Gastroesophageal sphincter (tissue), 4 donors: ENCODE measurements at places on chromosomes 3 and 15.
A peak's percentile ranks its signal among the peaks of the same experiment; 100 is the strongest.

DNA sequence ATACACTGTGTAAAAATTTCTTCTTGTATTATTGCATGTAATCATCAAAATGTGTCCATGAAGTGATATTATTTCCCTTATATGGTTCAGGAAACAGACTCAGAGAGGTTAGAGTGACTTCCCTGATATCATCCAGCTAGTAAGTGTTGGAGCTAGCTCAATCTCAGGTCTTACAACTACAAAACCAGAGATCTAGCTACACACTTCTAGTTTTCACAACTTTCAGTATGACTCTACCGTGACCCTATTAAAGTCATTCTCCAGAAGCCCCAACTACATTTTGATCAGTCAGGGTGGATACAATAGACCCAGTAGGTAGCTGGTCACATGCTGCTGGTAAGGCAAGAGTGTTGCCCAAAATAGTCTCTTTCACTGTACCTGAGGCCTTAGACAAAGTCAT is 165.3 kb downstream of the GOLIM4 start:
- no peak for ATAC-seq

- ATAC-seq, result no peak
These were observed 56.5 kb downstream of the CLDN1 start for GRCh38 chr3:190265796-190266195.

GRCh38 chr3:157906627-157907026 is 199.6 kb downstream of the SHOX2 start:
- no peak for ATAC-seq

DNA sequence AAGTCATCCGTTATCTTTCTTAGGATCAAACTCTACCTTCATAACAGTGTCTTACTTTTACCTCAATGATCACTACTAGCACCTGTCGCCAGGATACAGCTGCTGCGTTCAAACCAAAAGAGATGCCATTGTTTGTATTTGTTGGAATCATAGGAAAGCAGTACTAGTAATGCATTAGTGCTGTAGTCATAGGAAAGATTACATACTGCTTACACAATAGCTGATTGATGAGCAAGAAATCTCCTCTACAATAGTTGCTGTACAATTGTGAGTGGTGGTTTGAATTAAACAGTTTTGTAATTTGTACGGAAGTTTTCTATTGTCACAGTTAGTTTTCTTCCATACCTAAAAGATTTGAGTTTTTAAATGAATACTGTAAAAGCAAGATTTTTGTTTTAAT is 21.4 kb downstream of the ACAP2 start:
- ATAC-seq, result no peak

DNA sequence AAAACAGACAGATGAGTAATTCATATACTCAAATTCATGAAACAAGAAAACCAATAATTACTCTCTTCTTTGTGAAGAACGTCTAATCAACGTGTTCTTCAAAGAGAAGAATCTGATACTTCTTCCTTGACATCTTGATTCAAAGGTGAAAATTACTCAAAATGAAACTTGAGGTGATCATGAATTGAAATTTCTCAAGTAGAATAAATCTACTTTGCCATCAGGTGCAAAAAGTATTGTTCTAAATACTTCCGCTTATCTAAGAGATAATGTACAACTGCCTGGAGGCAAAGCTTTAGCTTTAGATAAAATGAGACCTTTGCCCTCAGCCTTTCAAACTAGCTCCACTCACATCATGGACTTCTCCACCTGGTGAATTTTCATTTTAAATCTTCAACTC is 13.9 kb upstream of the XXYLT1 start:
- no peak for ATAC-seq

DNA sequence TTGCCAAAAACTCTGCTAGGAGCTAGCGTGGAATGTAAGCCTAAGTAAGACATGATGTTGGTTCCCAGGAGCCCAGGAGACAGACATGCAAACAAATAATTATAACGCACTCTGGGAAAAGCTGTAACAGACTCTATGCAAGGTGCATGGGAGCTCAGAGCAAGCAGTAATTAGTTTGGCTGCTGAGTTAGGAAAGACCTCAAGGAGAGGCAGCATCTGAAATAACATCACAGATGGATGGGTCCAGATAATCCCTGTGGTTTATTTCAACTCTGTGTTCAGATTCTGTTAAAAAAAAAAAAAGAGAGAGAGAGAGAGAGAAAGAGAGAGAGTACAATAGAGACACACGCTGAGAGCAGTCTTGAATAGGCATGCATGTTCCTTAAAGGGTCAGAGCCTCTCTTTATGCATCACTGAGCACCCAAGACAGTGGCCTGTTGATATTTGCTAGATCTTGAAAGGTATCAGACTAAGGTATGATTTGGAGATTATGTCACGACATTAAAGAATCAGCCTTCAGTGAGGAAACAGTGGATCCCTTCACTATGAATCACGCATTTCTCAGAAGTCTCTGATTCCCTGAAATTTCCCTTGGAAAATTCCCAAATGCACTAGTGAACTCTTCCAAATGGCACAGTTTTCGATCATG is 124.4 kb upstream of the LIPC start:
- no peak for ATAC-seq

- no peak for ATAC-seq
These were observed 12.8 kb upstream of the SRP14 start for GRCh38 chr15:40051616-40052415.

DNA sequence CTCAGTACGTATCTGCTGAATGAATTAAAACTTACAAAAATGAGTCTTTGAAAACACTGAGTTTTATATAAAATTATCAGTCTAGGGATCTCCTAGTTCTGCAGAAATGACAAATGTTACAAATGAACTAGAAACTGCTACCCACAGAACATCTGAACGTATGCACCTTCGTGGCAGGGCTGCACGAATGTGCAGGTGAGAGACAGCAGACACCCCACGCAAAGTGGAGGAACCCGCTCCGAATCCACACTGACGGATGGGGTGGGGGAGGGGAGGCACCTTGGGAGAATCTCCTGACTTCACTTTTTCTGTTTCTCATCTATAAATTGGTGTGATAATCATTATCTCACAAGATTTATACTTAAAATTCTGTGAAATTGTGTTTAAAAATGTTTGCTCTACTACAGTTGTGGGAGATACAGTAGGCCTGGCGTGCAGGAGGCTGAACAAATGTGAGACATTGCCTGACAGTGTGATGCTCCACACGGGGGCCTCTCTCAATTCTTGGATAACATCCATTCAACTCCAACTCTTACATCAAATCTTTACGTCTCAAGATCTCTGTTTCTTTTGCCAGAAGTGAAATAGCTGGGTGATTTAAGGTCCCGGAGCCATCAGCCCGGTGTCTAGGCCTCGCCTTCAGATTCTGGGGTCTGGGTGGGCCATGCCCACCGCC is 86.9 kb downstream of the ATP10A start:
- ATAC-seq, result no peak

- no peak for ATAC-seq
These were observed 14.0 kb upstream of the SPINK8 start for GRCh38 chr3:48347500-48347899.

DNA sequence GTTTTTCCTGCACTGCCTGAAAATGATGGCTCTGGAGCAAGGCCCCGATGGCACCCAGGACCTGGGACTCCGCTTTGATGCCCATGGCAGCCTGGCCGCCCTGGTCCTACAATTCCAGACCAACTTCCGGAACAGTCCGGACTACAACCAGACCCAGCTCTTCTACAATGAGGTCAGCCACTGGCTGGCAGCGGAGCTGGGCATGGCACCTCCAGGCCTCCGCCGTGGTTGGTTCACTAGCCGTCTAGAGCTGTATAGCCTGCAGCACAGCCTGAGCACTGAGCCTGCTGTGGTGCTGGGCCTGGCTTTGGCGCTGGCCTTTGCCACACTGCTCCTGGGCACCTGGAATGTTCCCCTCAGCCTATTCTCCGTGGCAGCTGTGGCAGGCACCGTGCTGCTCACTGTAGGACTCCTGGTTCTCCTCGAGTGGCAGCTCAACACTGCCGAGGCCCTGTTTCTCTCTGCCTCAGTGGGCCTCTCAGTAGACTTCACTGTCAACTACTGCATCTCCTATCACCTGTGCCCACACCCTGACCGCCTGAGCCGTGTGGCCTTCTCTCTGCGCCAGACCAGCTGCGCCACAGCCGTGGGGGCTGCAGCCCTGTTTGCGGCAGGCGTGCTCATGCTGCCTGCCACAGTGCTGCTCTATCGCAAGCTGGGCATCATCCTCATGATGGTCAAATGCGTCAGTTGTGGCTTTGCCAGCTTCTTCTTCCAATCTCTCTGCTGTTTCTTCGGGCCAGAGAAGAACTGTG is 10.9 kb downstream of the DISP2 start:
- no peak for ATAC-seq

GRCh38 chr15:80957556-80957955 is 32.1 kb downstream of the MESD start:
- ATAC-seq, result no peak

GRCh38 chr3:72279631-72280041 is 494.7 kb upstream of the PROK2 start:
- no peak for ATAC-seq

- ATAC-seq, result no peak
These were observed at the start of gene TEX55 for GRCh38 chr3:119145500-119146167. Gene TEX55, plus strand, starts transcription at chr3:119146165. Its CDS starts 25 bp downstream, at chr3:119146190.

DNA sequence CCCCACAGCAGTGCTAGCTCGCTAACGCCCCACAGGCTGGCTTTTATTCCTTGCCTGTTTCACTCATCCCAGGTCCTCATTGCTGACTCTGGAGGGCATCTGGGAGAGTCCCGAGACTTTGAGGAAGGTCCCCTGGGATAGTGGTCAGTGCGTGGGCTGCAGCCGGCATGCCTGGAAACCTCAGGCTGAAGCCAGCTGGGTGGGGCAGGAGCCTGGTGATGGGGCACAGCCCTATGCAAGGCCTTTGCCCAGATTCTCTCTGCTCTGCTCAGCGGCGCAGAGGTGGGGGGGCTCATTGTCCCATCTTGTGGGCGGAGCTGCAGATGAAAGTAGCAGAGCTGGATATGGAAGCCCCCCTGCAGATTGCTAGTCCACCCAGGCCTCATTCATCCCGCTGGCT is 55.7 kb upstream of the SMAD6 start:
- no peak for ATAC-seq

DNA sequence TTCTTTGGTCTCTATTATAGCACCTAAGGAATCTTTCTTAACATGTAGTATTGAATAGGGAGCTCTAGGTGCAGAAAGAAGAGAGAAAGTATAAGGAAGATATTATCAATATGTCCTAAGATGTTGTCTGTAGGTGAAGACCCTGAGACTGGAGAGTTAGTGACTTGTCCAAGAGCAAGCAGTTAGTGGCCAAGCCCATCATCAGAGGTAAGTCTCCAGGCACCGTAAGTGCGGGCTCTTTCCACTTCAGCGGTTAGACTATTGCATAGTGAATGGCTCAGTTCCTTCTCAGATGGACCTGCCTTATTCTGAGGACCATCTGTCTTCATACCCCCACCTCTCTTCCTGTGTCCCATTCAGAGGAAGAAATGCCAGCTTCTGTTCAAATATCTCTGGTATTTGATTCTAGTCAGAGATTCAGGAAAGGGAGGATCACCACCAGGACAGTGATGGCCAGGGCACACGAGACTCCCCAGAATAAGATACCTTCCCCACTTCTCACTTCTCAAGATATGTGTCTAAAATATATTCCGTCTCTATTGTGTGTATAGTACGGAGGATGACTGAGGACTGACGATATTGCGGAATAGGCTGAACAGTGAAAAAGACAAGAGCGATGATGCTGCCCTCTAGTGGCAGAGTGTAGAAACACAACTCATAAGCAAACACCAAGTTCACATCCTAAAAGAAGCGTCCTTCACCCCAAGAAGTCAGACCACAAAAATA is 19.1 kb upstream of the ADGRG7 start:
- peak; percentile 68 for ATAC-seq

- ATAC-seq, result peak; percentile 66
These were observed 795 bp upstream of the SCAANT1 start for GRCh38 chr3:63912768-63913588.
